Right ventricle myocardium inferior (tissue), 1 donor: ENCODE measurements at places on chromosomes 13 and 19. TPM values are rescaled to one million over a fixed set of nuclear protein-coding genes. Genes with fewer than 3 reads are reported as not detected.

The LGALS4 gene
- 0.76 TPM for total RNA-seq

The CDX2 gene
- not detected for total RNA-seq

The TBXA2R gene
- total RNA-seq: 4.1 TPM

The COL4A2 gene
- total RNA-seq: 126 TPM

GRCh38 chr19:34131100-34131499 is 41.2 kb upstream of the LSM14A start:
- DNase-seq: no peak

DNA sequence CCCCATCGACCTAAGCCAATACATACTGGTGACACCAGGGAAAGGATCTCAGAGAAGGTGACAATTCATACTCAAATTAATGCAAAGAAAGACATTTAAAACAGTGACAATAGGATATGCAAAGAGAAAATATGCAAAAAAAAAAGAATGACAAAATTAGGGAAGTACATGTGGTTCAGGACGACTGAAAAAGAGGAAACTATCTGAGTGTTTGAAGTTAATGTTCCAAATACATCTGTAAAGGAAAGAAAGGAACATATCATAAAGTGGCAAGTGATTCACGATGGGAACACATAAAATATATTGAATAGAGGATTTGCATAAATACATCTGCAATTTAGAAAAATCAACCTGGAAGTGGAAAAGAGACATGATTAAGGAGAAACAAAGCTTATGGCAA is 441.4 kb downstream of the SLITRK5 start:
- no peak for DNase-seq

DNA sequence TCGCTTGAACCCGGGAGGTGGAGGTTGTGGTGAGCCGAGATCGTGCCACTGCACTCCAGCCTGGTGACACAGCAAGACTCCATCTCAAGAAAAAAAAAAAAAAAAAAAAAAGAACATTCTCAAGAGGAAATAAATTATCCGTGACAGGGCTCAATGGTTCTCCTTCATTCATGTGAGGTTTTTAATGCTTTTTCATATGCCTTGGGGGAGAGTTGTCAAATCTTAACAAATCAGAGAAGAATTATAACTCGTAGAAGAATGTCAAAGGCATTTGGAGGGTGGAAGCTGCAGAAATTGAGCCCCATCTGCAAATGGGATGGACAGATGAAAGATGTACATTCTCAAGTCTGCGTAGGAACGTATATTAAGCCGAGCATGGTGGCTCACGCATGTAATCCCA is 34.9 kb upstream of the HOMER3 start:
- no peak for DNase-seq

DNA sequence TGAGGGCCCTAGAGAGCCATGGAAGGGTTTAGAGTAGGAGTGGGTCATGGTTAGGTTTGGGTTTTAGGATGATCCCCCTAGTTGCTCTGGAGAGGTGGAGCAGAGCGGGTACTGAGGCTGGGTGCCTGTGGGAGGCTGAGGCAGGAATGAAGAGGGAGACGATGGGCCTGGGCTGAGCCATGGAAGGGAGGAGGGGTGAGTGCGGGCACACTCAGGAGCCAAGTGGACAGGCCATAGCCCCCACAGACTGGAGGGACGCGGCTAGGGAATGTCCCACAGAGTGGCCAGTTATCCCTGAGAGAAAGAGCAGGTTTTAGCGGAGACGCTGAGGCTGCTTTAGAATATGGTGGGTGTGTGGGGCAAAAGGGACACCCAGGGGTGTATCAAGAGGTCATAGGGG is 6.0 kb upstream of the CATSPERG start:
- no peak for DNase-seq

DNA sequence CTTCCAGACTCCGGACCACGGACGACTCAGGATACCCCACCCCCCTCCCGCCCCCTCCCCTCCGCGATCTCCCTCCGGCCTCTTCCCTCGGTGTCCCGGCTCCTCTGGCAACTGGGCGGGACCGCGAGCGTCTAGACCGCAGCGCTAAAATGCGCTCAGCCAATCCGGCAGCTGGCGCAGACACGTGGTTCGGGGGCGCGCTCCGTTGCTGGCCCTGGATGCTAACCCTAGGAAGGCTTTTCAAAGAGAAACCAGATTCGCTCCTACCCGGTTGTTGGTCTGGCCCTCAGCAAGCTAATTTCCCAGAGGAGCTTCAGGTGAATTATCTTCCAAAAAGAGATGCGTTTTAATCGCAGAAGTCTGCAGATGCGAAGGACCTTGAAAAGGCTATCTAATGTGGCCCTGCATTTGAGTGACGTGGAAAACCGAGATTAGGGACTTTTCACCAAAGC is at the start of gene DZIP1:
DZIP1 (minus strand) TSS at position 106 of the 452 bp plus-strand sequence. CDS start 2,677 bp downstream, outside the sequence.
- DNase-seq: peak; percentile 90

- no peak for DNase-seq
Measured at GRCh38 chr13:90375851-90376250, 971.6 kb upstream of the MIR17HG start.

- DNase-seq: no peak
Measured at GRCh38 chr19:45058622-45059159, 17.6 kb downstream of the ZNF296 start.

- DNase-seq: peak; percentile 77
Measured at GRCh38 chr19:47240996-47241918, 10.3 kb upstream of the BBC3 start.

GRCh38 chr13:80312012-80312704 is 28.8 kb downstream of the SPRY2 start:
- DNase-seq: no peak
